ENCODE measurements at places on chromosomes 7 and 10.

DNA sequence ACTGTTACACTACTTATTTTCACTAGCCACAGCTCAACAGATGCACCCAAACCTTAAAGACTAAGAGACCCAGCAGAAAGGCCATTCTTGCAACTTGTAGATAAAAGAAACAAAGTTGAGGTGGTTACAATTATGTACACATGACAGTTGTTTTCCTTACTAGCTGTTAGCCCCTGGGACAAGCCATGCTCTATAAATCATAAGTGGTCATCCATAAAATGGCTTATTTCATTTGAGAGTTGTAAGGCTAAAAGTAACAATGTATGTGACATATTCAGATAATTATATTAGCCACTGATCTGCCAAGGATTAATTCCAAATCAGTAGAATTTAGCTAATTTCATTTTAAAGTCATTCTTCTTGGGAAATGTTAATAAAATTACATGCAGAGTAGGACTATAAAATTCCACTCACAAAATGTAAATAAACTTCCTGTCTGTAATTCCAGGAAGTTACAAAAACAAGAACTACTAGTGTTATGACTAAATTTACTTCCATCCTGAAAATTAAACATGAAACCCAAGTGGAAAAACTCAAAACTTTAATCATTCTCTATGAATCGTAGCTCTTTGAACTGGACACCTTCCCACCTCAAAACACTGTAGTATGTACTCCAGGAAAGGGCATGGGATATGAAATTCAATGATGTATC is 13.3 kb downstream of the SLC37A3 start:
- DNase-seq = no peak

- DNase-seq = peak; percentile 25
These were observed 4.8 kb downstream of the ELOVL3 start for GRCh38 chr10:102230861-102231356.

DNA sequence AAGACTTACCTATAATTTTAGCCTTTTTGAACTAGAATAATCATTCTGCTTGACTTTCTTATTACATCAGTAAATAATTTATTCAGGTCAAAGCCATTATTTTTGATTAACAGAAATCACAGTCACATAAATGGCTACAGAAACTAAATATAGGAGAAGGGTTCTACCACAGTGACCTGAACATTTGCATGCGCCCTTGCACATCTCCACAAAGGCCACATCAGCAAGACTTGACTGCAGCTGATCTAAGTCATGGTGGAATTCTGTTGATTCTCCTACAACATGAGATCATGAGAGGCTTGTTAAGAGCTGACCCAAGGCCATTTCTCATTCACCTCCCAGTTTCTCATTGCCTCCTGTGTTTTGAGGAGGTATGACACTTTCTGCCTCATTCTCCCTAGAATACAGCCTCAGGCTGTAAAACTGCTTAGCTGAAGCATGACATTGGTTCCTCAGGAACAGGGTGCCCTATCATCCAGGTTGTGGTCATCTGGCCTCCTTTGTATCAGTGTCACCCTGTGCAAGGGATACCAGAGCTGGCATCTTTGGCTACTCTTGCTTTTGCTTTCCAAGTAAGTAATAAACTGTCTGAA is 6.7 kb upstream of the IMMP2L start:
- no peak for DNase-seq

GRCh38 chr10:25552283-25552919 is 377.6 kb downstream of the GPR158 start:
- DNase-seq = no peak

DNA sequence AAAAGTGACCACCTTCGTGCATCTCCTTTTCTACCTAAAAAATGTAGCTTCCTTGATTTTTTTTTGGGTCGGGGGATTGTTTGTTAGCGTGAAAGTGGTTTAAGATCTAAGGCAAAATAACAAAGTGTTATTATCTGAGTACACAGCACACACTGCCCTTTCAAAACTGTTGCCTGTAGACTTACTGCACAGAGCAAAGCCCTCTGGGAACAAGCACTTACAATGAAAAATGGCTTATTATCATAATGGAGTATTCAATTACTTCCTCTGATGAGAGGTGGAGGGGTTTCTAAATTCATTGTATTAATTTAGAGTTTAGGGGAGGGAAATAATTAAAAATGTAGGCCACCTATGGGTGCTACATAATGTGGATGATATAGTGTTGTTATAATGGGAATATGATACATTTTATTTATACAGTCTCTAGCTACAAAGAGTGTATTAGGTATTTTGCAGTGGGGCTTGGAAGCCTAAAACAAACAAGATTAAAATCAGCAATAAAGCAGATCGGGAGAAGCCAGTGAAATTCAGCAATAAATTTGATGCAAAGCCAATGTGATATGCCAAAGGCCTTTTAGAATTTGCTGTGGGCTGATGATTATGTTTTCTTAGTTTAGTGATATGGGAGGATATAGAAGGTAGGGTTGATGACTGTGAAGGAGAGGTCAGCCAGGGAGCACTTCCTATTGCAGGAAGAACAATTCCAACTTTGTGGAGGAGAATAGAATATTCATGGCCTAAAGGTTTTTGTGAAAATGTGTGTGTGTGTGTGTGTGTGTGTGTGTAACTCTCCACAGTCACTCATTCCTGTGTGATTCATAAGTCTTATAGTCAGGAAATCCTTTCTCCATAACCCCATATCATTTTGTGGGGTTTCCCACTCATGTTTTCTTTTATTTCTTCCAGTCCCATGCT is 17.7 kb upstream of the EXOC4 start:
- DNase-seq = no peak

DNA sequence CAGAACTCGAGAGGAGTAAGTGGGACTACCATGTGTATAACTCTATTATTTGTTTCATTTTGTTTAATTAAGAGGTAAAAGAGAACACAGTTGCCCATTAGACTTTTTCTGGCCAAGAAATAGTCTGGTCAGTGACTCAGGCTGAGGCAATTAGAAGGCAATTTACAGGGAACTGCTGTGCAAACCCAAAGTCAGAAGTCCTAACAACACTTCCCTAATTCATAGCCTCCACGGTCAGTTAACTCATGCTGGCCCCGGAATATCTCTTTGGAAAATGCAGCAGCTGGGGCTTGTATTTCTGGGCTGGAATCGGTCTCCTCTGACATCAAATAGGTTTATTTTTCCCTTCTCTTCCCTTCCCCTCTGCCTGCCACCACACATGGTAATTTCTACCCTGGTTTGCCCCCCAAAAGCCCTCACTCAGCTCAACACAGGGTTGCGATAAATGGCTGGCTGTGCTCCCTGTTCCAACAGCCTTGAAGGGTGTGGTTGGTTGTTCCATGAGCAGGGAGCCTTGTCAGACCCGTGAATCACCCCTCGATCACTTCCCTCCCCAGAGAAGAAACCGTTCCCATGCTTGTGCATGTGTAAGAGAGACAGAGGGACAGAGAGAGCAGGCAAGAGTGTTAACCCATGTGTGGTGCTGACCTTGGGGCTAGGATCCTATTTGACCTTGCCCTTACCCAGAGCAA is 5.3 kb downstream of the SH3PXD2A start:
- DNase-seq = no peak

GRCh38 chr7:69622014-69622835 is 23.9 kb downstream of the AUTS2 start:
- no peak for DNase-seq

DNA sequence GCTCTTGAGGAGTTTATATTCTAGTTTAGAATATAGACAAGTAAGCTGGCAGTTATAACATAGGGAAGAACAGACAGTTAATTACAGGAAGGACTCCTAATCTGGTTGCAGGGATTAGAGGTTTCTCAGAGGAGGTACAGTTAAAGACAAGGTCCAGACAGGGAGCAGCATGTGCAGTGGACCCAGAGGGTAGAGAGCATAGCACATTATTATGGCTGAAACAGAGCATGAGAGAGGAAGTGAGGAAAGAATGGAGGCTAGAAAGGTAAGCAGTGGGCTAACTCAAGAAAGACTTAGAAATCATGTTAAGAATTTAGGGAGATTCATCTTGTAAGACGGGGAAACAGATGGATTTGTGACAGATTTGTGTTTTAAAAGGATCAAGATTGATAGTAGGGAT is 9.7 kb downstream of the MIOS start:
- no peak for DNase-seq

DNA sequence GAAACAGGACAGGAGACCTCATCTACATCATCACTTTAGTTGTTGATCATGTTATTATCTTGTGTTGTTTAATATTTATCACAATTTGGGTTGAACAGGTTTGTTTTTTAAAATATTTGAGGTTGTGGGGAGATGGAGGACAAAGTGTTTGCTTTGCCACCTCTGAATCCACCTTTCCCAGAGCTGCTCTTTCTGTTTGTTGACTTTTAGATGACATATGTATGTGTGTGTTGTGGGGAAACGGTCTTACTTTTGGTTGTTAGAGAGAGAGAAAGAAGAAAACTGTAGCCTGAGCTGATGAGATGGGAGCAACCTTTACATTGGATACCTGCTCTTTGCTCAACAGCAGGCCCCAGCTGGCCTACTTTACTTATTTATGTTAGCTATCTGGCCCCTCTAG is 19.0 kb upstream of the SLC16A12 start:
- no peak for DNase-seq

GRCh38 chr10:99374526-99374925 is 45.4 kb downstream of the CNNM1 start:
- DNase-seq = no peak

- no peak for DNase-seq
These were observed 106.7 kb downstream of the NKX6-2 start for GRCh38 chr10:132679217-132679595.

- DNase-seq = no peak
These were observed 38.1 kb upstream of the PIK3AP1 start for GRCh38 chr10:96758423-96758822.

DNA sequence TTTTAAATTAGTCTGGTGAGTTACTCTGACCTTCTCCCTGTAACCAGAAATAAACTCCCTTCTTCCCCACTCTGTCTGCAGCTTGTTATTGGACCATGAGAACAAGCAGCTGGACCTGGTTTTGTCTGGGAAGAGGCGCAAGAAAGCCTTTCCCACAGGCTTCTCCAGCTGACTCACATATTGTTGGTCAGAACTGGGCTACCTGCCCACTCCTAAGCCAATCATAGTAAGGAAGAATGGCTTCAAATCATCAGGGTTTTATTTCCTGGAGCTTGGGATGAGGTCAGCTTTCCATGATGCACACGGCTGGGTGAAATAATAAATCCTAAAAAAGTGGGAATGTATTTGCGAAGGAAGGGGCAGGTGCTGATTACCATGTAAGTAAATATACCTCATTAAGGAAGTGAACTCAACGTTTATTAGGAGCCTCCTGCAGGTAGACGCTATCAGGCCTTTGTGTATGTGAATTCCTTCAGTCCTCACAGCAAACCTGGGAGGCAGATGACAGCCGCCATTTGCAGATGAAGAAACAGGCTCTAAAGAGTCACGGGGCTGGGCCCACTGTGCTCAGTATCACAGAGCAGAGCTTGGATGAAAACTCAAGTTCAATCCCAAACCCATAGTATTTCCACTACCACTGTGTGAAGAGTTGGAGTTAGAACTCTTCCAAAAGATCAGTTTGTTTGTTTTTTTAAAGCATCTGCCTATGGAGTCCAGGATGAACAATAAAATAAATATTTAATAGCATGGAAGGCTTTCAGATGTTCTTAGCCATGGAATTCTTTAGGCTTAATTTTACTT is 32.8 kb downstream of the IL15RA start:
- DNase-seq = no peak

GRCh38 chr7:48168159-48168558 is 3.1 kb upstream of the ABCA13 start:
- no peak for DNase-seq

DNA sequence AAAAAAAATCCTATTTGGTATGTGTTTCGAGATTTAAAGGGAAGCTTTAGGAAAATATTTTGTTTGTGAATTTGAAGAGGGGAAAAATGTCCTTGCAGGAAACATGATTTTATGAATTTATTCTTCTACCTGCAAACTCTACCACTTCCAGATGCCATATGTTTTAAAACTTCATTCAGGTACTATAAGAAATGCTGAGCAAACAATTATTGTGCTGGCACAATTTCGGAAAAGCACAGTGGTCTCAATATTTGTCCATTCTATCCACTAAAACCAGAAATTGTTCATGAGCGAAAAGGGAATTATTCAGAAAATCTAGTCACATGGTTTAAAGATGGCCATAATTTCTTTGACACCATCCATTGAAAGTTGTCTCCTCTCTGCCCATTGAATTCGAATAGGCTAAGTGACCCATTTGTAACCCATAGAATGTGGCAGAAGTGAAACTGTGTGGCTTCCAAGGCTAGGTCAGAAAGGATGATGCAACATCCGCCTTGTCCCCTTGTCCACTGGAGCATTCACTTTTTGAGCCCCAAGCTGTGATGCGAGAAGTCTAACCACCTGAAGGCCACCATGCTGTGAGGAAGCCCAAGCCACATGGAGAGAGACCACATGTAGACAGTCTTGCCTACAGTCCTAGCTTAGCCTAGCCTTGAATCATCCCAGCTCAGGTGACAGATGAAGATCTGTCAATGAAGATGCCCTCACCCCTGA is 189.8 kb upstream of the PRKCQ start:
- no peak for DNase-seq

- no peak for DNase-seq
These were observed 40.9 kb upstream of the MET start for GRCh38 chr7:116630932-116631671.

- no peak for DNase-seq
These were observed 61.3 kb downstream of the DNAH11 start for GRCh38 chr7:21603972-21604749.

GRCh38 chr7:88042157-88042556 is 108.1 kb downstream of the ADAM22 start:
- DNase-seq = no peak

GRCh38 chr7:28920424-28920823 is 37.7 kb downstream of the TRIL start:
- DNase-seq = no peak

- DNase-seq = no peak
These were observed 71.9 kb downstream of the AOAH start for GRCh38 chr7:36652431-36652830.

DNA sequence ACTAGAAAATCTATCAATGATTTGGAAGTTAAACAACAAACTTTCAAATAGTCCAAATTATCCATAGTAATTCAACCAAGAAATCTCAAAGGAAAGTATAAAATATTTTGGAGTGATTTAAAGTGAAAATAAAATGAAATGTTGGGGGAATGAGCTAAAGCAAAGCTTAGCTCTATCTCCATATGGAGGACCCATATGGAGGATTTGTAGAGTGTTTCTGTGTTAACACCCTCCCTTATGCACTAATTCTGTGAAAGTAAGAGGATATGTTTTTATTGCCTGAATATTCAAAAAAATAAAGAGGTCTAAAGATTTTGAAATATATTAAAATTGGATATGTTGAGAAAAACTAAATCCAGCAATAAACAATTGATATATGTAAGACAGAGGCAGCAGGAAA is 31.6 kb downstream of the CDC14C start:
- DNase-seq = no peak

DNA sequence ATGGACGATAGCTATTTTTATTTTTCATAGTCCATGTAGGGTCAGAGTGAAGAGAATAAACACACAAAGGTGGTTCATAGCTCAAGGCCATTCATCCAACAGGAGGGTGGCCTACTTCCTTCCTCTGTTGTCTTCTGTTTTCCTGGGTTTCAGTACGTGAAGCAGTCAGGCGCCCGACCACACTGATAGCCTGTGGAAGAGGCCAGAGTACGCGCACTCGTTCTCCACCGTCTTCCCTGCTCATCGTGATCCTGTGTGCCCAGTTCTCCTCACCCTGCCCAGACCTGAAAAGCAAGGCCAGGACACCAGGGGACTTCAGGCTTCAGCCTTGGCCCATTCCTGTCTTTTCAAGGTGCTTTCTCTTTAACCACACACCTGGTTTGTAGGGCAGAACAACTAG is 134.7 kb downstream of the GLCCI1 start:
- DNase-seq = no peak

Measured in CD4-positive, alpha-beta T cell treated with Interleukin-4 for 1 hour (primary cell).